Activated T-cell treated with anti-CD3 and anti-CD28 coated beads, Interleukin-2, amount 50 U/mL, for 24 hours (primary cell): ENCODE measurements at places on chromosomes 2 and 18.
A peak's percentile ranks its signal among the peaks of the same experiment; 100 is the strongest.

GRCh38 chr2:61538920-61539520 lies 864 bp upstream of the XPO1 start:
- peak; percentile 64 for DNase-seq

- no peak for DNase-seq
These were observed 63.5 kb downstream of the CCDC102B start for GRCh38 chr18:68861365-68861764.

DNA sequence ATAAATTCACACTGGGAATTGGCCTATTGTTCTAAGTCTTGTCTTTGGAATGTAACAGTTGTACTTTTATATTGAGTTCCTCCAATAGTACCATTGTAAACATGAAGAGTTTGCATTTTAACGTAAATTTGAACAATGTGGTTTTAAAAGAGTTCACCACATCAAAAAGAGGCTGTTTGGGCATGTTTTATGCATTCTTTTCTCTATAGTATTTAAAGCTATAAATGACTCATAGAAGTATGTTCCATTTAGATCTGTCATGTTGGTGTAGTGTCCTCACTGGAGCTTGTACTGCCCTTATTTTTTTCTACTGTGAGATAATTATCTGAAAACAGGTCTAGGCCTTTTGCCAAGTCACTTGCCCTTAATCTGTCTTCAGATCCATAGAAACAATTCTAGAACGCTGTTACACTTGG lies 141.9 kb downstream of the RHBDD1 start:
- DNase-seq, result no peak

- DNase-seq, result no peak
These were observed 87.2 kb downstream of the SLC5A7 start for GRCh38 chr2:108073415-108074072.

DNA sequence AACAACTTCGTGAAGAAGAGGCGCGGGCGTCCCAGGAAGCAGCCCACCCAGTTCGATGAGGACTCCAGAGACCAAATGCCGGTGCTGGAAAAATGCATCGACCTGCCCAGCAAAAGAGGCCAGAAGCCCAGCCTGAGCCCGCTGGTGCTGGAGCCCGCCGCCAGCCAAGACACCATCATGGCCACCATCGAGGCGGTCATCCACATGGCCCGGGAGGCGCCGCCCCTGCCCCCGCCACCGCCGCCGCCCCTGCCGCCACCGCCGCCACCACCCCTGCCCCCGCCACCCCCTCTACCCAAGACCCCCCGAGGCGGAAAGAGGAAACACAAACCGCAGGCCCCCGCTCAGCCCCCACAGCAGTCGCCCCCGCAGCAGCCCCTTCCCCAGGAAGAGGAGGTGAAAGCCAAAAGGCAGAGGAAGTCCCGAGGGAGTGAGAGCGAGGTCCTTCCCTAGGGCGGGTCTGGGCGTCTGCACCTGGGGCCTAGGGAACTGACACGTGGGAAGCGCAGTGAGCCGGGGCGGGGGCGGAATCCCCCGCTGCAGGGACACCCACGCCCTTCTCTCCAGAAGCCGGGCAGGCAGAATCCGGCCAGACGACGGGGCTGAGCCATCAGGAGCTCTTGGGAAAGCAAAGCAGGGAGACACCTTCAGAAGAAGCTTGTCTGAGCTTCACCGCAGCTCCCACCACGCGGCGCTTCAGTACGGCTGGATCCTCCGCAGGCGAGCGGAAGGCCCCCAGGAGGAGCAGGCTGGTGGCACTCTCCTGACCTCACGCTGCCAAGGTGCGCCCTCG lies 382.8 kb downstream of the SETBP1 start:
- DNase-seq, result no peak

GRCh38 chr2:157193461-157193860 lies 64.0 kb upstream of the GALNT5 start:
- no peak for DNase-seq

- no peak for DNase-seq
These were observed 63.3 kb upstream of the TMEM182 start for GRCh38 chr2:102698369-102699111.

DNA sequence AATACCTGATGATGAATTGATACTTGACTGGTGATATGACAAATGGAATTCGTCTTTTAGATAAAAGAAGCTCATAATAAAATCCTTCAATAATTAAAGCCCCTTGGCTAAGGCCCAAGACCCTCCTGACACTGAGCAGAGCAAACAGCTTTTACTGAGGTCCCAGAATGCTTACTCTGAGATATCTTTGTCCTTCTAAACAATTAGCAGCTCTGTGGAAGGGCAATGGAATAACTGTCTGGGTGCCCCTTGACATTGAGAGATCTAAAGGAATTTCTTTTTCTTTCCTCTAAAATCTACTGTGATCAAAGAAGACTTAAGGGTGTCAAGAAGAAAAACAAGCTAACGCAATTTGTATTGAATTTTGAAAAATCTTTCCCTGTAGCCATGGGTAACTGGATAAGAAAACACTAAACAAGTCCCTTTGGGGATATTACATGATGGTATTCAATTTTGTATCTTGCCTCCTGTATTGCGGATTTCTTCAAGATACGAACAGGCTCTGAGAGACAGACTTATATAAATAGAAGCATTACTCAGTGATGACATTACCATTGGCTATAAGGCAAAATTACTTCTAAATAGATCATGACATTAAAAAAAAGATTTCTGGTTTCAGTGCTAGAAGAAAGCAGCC lies 128.8 kb downstream of the MREG start:
- no peak for DNase-seq

DNA sequence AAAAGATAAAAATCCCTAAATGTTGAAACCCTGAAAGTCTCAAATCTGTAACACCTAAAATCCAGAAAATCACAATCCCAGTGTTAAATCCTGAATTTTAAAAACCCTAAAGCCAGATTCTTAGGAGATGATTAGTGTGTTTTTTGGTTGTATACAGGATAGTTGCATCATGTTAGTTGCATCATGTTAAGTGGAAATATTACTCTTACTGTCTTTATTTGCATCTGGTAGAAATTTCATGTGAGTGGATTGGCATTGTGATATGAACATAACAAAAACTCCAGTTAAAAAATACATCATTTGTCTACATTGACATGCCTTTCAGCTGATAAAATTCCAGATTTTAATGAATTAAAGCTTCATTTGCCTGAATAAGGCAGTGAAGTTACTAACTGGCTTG lies 683.1 kb upstream of the ACVR2A start:
- DNase-seq, result no peak

DNA sequence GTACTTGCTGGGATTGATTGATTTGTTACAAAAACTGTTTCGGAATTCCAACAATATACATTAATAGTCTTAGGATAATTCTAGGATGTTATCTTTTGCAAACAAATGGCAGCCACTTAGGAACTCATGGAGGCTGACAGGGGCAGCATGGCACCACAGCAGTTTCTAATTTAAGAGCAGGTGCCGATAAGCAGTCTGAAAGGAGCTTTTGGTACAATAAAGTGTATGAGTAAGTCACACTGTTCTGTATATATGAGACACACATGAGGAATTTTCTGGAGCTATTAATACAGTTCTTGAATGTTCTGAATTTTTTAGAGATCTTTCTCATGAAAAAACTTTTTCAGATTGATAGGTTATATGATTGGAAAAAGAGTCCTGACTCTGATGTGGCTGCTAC lies 52.2 kb downstream of the EIF5B start:
- no peak for DNase-seq

GRCh38 chr2:217903859-217904613 lies 98.8 kb downstream of the TNS1 start:
- DNase-seq, result no peak

DNA sequence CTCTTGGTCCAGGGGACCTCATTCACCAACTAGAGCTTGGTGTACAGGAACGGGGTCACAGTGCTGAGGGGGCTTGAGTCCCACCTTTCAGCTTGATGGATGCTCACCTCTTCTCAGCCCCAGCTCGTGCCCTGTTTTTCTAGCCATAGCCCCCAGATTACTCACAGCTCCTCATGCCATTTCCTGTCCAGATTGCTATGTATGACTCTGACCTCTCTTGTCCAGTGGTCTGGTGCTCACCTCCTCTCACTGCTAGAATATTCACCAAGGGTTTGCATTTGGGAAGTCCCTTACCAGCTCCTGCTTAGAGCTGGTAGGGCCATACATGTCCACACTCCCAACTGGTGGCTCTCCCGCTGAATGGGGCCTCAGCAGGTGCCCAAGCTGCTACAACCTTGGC lies 5.9 kb downstream of the LBX2 start:
- no peak for DNase-seq

GRCh38 chr2:135679125-135679524 lies 62.5 kb upstream of the UBXN4 start:
- no peak for DNase-seq

DNA sequence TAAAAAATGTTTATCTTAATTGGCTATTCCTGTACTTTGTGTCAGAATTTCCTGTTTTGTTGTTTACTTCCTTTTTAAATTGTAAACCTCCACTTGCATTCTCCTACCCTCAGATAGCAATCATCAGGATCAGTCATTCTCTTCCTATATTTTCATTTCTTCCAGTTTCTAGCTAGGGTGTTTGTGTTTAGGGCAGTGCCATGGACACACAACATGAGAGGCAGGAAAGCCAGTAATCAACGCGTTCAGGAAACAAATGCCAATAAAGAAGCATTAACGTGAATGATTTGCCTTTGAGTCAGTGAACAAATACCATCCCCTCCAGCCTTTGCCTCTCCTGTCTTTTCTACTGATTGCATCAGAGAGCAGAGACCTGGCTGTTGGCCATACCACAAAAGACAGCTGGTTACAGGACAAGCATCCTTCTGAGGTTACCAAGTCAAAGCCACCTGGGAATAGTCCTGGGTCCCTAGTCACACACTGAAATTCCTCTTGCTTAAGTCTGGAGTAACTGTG lies 56.7 kb upstream of the FHL2 start:
- no peak for DNase-seq

DNA sequence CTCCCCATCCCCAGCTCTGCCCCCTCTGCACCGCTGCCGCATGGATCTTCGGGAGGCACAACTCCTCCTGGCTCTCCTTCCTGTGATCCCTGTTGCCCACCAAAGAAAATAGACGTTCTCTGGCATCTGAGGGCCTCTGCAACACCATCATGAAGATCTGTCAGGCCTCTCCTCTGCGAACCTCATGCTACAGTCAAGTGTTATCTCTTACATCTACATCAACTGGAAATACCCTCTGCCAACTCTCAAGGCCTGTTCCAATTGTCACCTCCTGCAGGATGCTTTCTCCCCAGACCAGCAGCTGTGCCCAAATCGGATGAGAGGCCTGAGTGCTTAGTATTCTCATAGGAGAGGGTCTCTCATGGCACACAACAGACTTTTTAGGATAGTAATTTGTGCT lies 478.4 kb downstream of the BCL11A start:
- no peak for DNase-seq

DNA sequence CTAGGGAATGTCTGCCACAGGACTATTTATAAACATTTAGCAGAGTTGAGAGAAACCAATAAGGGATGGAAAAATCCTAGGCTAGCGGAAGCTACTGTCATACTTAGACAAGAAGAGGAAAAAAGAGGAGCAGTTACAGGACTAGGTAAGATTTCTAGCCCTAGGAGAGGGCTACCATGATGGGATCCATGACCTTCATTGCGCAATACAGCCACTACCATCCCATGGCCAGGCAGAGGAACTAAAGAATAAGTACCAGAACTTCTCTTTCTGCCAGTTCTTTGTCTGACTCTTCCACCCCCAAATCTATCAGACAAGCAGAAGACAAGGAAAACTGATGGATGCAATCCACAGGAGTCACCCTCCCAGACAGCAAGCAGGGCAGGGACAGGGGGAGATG lies 417.0 kb upstream of the CHST9 start:
- DNase-seq, result no peak

- no peak for DNase-seq
These were observed 218.6 kb downstream of the KLHL29 start for GRCh38 chr2:23603581-23603980.

GRCh38 chr2:15949551-15949950 lies 9.2 kb downstream of the MYCN start:
- DNase-seq, result no peak
